ENCODE measurements at places on chromosomes 5 and 9. TPM values are rescaled to one million over a fixed set of nuclear protein-coding genes. Genes with fewer than 3 reads are reported as not detected.

The ADGRD2 gene
- total RNA-seq = 0.31 TPM

The PRELID2 gene
- 15.7 TPM for total RNA-seq

DNA sequence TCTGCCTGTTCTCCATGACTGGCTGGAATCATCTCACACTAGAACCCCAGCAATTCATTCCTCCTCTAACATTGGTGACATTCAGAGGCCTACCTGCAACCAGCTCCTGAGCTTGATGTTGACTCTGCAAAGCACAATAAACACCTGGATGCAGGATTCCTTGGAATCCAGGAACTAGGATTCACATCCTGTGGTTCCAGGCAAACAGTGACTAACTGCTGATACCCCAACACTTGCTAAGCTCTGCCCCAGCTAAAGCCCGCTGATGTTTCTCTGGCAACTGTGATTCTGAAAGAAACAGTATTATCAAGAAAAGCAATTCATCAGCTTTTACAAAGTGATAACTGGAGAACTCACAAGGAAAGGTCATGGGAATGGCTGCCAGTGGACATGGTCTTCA lies 29.2 kb downstream of the SUSD1 start:
- H3K4me1 ChIP-seq = peaks cover 12% of the 10 kb centered on the region
- no peak for DNase-seq
- H3K27ac ChIP-seq = peak overlapping the region; percentile 12
- H3K27me3 ChIP-seq = no peaks in the 10 kb centered on the region
- H3K4me3 ChIP-seq = no peak overlapping the region

DNA sequence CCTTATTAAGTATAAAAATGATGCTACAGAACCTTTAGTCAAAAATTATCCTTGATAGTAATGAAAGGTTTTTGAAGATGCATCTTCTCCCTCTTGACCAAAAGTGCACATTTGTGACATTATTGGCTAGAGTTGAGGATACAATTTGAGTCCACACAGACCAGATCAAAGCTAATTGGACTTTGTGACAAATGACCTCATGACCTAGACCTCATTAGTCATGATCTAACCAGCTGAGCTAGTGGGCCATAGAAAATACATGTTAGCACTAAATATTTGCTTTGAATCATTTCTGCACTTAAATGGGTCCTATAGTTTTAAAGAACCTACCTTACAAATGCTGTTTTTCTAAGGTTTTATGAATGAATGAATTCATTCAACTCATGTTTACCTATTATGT lies 182.1 kb downstream of the RFX3 start:
- H3K36me3 ChIP-seq = no peaks in the 10 kb centered on the region
- H3K27me3 ChIP-seq = no peaks in the 10 kb centered on the region
- no peak for DNase-seq
- H3K4me3 ChIP-seq = no peak overlapping the region
- H3K4me1 ChIP-seq = no peaks in the 10 kb centered on the region

DNA sequence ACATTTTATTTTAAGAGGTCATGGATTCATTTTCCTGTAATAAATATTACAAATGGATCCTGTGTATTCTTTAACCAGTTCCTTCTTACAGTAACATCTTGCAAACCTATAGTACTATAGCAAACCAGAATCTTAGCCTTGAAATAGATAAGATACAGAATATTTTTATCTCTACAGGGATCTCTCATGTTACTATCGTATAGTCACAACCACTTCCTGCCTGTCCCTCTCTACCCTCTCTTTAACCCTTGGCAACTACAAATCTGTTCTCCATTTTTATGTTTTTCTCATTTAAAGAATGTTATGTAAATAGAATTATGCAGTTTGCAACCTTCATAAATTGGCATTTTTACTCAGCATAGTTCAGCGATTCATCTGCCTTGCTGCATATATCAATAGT lies 454.0 kb downstream of the DIRAS2 start:
- no peaks in the 10 kb centered on the region for H3K27me3 ChIP-seq
- DNase-seq = no peak
- no peak overlapping the region for H3K27ac ChIP-seq
- H3K4me3 ChIP-seq = no peak overlapping the region
- H3K36me3 ChIP-seq = no peaks in the 10 kb centered on the region
- no peaks in the 10 kb centered on the region for H3K4me1 ChIP-seq

DNA sequence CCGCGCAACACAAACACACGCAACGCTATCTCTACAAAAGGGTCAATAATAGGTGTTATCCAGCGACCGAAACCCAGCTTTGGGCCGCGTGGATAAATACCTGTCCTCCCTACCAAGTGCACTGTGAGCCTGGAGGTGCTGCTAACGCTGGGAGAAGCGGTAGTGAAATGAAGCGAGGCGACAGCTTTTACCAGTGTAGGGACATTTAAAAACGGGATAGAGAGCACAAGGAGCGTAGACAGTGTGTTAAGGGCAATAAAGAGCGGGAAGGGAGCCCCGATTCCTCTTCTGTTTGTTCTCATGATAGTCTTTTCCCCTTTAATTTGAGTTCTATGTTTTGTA lies 421 bp upstream of the DEPDC1B start:
- H3K27me3 ChIP-seq = no peaks in the 10 kb centered on the region
- H3K4me3 ChIP-seq = peak overlapping the region; percentile 53
- no peaks in the 10 kb centered on the region for H3K36me3 ChIP-seq
- peak overlapping the region; percentile 71 for H3K27ac ChIP-seq

Data from testis (tissue), 5 donors.